ENCODE measurements at places on chromosomes 2 and 18. TPM values are rescaled to one million over a fixed set of nuclear protein-coding genes. Genes with fewer than 3 reads are reported as not detected.

The DLX2 gene
- 0.22 TPM for total RNA-seq

The C1GALT1C1L gene
- 1.8 TPM for total RNA-seq

The SCRN3 gene
- 34.6 TPM for total RNA-seq

The DNAJC5G gene
- total RNA-seq = not detected

The DCDC2C gene
- total RNA-seq = not detected

The GNLY gene
- not detected for total RNA-seq

The CPO gene
- total RNA-seq = 0.32 TPM

The GULP1 gene
- 114 TPM for total RNA-seq

The ARHGAP28 gene
- 38.2 TPM for total RNA-seq

The M1AP gene
- total RNA-seq = 0.43 TPM

The PLEK gene
- 0.32 TPM for total RNA-seq

The SPRED2 gene
- 14.2 TPM for total RNA-seq

The ADAM17 gene
- total RNA-seq = 52.9 TPM

The C18orf54 gene
- total RNA-seq = 5.5 TPM

The LOXHD1 gene
- not detected for total RNA-seq
